Osteoblast (primary cell): ENCODE measurements at places on chromosomes 3 and 15. TPM values are rescaled to one million over a fixed set of nuclear protein-coding genes. Genes with fewer than 3 reads are reported as not detected.

DNA sequence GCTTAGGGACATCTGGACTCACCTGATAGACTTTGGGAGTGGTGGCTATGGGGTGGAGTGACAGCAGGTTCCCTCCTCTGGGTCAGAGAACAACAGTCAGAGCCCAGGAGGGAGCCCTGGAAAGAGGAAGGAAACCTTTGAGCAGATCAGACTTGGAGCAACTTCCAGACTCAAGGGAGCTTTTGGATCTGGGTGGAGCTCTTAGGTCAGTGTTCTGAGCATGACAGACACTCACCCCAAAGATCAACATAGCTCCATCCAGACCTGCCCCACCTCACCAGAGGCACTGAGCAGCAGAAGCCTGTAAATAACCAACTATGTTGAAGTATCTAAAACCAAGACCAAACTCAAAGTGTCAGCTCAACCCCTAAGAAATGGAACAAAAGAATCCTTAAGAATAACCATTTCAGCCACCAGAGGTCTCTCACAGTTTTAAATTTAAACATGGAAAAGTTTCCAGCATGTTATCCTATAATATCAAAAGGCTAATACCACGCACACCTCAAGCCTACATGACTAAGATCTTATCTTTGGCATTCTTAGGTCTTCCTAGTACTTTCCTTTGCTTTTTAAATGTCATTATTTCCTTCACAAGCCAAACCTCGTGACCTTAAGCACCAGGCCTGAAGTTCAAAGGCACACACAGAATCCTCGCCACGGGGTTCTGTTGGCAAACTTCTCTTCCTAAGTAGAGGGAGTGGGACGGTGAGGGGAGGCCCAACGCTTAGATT lies 56.4 kb downstream of the UMPS start:
- DNase-seq, result peak; percentile 49
- no peak overlapping the region for H3K4me3 ChIP-seq
- H3K27me3 ChIP-seq, result no peaks in the 10 kb centered on the region
- H3K27ac ChIP-seq, result peak overlapping the region; percentile 72

Gene CSTA
- 18.1 and 18.3 TPM in 2 replicates for total RNA-seq

Gene IFT57
- 74.9 and 88.7 TPM in 2 replicates for total RNA-seq

Gene CFAP92
- not detected in 2 replicates for total RNA-seq

- peaks cover 69% of the 10 kb centered on the region for H3K27me3 ChIP-seq
- H3K4me1 ChIP-seq, result no peaks in the 10 kb centered on the region
- no peak overlapping the region for H3K4me3 ChIP-seq
- no peak for DNase-seq
- no peaks in the 10 kb centered on the region for H3K36me3 ChIP-seq
- no peak overlapping the region for H3K27ac ChIP-seq
Measured at GRCh38 chr3:194103505-194103904, 32.4 kb upstream of the HES1 start.

Gene GRK7
- total RNA-seq, result not detected in 2 replicates

- H3K27ac ChIP-seq, result no peak overlapping the region
- DNase-seq, result no peak
- no peaks in the 10 kb centered on the region for H3K36me3 ChIP-seq
Measured at GRCh38 chr15:79211481-79211880, 71.0 kb upstream of the ANKRD34C start.

DNA sequence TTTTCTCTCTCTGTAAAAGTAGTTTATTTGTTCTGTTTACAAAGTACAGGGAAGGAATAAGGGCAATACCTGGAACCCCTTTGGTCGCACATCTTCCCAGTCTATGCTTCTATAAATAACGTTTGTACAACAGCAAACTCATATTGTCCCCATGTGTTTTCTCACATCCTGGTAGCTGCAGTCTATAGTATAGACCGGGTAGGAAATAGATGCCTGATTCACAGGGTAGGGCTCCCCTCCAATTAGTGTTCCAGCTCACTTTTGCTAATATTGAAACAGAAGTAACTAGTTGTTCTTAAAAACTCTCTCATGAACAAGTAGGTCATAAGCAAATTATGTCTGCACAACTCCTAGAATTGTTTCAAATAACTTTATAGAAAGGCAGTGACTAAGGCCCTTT lies 17.7 kb downstream of the ATG7 start:
- H3K27me3 ChIP-seq, result no peaks in the 10 kb centered on the region
- peaks cover 52% of the 10 kb centered on the region for H3K4me1 ChIP-seq

- peaks cover 35% of the 10 kb centered on the region for H3K36me3 ChIP-seq
- no peaks in the 10 kb centered on the region for H3K4me1 ChIP-seq
- H3K27ac ChIP-seq, result no peak overlapping the region
- no peak for DNase-seq
- H3K4me3 ChIP-seq, result no peak overlapping the region
Measured at GRCh38 chr3:39075910-39076309, 24.1 kb downstream of the WDR48 start.

DNA sequence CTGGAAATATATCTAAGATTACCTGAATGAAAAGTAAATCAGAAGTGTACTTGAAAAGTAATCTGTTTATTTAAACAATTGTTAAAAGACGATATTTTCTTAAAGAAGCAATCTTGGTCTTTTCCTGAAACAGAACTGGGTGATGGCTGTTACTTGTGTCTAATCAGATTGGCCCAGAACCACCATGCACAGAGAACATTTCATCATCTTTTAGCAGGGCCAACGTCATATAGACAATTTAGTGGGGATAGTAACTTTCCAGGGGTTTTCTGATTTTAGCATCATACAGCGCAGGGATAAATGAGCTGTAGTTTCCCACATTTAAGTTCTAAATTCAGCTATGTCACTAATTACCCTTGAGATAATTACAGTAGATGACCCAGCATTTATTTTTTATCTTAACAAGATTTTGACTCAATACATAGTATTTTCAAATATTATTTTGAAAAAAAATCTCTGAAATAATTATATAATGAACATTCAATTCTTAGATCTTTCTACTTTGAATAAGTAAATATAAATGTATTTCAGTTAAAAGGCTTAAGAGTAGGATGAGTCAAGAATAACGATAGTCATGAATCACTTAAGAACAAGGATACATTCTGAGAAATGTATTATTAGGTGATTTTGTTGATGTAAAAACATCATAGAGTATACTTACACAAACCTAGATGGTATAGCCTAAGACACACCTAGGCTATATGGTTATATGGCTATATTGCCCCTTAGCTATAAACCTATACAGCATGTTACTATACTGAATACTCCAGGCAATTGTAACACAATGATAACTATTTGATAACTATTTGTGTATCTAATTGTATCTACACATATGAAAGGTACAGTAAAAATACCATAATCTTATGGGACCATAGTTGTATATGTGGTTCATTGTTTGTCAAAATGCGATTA lies 103.8 kb upstream of the MME start:
- no peak overlapping the region for H3K4me3 ChIP-seq
- no peaks in the 10 kb centered on the region for H3K27me3 ChIP-seq
- no peak overlapping the region for H3K27ac ChIP-seq
- H3K4me1 ChIP-seq, result peaks cover 9% of the 10 kb centered on the region
- H3K36me3 ChIP-seq, result no peaks in the 10 kb centered on the region

- H3K4me3 ChIP-seq, result no peak overlapping the region
- H3K27me3 ChIP-seq, result no peaks in the 10 kb centered on the region
- H3K36me3 ChIP-seq, result no peaks in the 10 kb centered on the region
- H3K27ac ChIP-seq, result peak overlapping the region; percentile 97
Measured at GRCh38 chr3:132134611-132135010, 99.8 kb upstream of the CPNE4 start.

Gene RLBP1
- under 0.01 TPM in 2 replicates for total RNA-seq

- no peak for DNase-seq
- H3K4me3 ChIP-seq, result no peak overlapping the region
Measured at GRCh38 chr3:22170370-22170769, 419.4 kb upstream of the ZNF385D start.

DNA sequence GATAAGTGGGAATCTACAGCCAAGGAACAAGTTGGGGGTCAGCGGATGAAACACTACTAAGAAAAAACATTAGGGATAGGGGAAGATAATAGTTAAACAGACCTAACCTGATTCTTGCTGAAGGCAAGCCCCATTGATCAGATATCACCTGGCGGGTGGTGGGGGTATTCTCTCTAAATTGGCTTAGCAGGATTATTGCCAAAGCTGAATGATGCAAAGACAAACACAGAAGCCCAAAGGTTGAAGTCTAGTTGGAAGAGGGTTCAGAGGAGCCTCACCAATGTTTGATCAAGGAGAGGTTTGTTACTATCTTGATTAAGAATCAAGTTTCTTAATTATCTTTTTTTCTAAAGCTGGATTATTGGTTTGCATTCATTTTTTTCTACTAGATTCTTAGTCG lies 371.9 kb upstream of the CNTN4 start:
- no peaks in the 10 kb centered on the region for H3K36me3 ChIP-seq
- no peaks in the 10 kb centered on the region for H3K4me1 ChIP-seq
- no peak for DNase-seq
- no peak overlapping the region for H3K27ac ChIP-seq

Gene MFSD1
- total RNA-seq, result 170 and 183 TPM in 2 replicates

Gene ZBED2
- under 0.01 TPM in 1 of 2 replicates, not detected in the other for total RNA-seq

DNA sequence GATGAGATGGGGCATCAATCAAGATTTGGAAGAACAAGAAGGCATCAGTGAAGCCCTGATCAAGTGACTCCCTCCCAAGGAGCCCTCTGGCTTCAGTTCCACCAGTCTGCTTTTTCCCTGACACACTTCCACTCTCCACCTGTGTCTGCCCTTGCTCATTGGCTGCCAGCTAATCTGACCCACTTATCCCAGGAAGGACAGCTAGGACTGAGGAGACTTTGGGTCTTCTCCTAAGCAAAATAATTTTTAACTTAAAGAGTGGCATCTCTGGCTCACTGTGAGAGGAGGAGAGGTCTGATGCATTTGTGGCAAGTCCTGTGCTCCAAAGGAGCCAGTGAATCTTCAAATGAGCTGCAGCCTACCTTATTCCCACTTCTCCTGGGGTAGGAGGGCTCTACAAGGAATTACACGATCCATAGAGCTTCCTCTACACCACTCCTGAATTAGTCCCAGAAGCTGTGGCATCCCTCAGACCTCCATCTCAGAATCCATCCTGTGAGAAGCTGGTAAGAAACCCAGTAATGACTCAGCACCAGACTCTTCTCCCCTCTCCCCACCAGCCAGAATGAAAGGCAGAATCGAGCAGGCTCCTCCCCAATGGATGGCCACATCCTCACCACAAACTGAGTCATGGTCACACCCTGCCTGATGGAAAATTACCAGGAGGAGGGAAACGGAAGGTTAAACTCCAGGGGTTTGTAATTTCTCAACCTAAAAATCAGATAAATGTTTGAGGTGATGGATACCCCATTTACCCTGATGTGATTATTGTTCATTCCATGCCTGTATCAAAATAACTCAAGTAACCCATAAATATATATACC lies 6.3 kb upstream of the PKM start:
- no peaks in the 10 kb centered on the region for H3K27me3 ChIP-seq
- H3K4me1 ChIP-seq, result peaks cover 25% of the 10 kb centered on the region
- DNase-seq, result peak; percentile 95
